Kasumi-1 (cell line): ENCODE measurements at places on chromosomes 5 and 9.

- no peak for DNase-seq
Measured at GRCh38 chr5:24353611-24354010, 291.2 kb downstream of the CDH10 start.

- DNase-seq, result no peak
Measured at GRCh38 chr5:138606378-138607064, 31.3 kb upstream of the HSPA9 start.

GRCh38 chr5:151125421-151125820, 32.2 kb downstream of the ANXA6 start:
- DNase-seq, result peak; percentile 27

GRCh38 chr9:100466829-100467221, 6.1 kb upstream of the TMEFF1 start:
- no peak for DNase-seq

DNA sequence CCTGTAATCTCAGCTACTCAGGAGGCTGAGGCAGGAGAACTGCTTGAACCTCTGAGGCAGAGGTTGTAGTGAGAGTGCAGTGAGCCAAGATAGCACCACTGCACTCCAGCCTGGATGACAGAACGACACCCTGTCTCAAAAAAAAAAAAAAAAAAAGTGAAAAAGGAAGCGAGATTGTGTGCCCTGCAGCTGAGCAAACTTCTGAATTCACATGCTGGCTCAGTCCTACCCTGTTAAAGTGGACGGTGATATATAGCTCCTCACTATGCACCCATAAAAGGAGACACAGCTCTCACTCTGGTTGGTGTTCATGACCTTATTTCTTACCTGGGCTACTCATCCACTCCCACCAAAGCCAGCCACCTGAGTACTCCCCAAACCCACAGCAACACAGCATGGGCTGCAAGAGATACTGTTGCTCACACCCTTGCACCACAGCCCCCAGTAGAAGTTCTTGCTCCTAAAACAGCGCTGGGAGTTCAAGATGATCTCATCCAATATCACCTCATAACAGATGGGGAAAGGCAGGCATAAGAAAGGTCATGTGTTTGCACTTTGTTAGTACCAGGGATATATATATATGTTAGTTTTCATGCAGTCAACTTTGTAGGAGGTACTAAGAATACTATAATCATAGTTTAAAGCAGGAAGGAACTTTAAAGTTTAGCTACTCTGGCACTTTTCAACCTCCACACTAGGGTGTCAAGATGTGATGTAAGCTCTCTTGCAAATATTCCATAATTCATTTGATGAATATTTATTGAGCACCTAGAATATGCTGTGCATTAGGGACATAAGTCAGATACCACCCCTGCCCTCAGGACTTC, 4.0 kb downstream of the TTLL11 start:
- no peak for DNase-seq

DNA sequence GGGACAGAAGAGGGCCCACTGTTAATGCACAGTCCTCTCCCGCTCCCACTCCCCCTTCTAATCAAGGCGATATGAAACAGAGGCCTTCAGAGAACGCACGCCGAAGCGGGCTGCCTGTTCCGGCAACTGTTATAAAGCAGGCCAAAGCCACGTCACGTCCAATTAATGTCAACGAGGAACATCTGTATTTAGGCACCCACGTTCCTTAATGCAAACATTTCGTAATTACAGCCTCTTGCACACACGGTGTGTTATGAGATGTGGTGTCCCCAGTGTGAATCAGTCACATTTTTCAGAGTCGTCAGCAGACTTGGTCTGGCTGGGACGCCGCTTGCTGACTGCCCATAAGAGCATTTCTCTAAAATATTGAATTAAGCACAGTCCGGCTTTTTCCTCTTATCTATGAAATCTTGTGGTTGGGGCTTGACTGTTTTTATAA, 339.0 kb downstream of the NSG2 start:
- DNase-seq, result no peak

DNA sequence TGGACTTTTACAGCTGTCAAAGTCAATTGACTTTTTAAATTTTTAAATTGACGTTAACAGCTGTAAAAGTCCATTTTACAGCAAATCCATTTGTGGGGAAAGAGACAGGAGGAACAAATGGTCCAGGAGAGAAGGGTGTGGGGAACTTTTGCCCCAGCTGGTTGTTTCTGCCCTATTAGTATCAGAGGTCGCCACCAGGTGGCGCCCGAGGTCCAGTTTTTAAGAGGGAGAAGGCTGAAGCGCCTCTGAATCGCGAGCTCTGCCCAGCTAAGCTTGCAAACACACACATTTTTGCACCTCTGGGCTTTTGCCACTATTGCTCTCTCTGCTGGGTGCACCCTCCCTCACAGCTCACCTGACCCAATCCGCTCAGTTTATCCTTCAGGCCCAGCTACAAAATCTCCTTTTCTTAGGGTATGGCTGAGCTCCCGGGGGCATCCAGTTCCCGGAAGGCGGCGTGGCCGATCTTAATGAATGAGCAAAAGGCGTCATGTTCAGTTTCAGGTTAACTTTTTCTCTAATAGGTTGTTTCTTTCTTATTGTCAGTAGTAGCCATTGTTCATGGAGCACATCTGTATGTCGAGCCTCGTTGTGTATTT, 6.3 kb upstream of the TTLL11 start:
- DNase-seq, result peak; percentile 80

- DNase-seq, result no peak
Measured at GRCh38 chr5:141559461-141559860, 59.3 kb downstream of the DIAPH1 start.

DNA sequence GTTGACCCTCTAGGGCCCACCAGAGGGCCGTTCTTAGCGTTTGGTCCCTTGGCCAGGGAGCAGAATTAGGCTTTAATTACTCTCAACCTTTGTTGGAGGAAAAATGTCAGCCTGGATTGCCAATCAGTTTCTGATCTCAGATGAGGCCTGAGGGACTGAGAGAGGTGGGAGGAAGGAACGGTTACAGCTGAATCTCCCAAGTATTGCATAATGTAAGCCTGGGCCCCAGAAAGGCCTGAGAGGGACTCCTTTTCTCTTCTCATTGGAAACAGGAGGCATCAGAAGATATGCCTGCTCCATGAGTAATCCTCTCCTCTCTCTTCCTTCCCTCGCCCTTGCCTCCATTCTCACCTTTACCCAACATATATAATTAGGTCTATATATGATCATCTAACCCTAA, 105.7 kb downstream of the INSYN2B start:
- DNase-seq, result no peak

DNA sequence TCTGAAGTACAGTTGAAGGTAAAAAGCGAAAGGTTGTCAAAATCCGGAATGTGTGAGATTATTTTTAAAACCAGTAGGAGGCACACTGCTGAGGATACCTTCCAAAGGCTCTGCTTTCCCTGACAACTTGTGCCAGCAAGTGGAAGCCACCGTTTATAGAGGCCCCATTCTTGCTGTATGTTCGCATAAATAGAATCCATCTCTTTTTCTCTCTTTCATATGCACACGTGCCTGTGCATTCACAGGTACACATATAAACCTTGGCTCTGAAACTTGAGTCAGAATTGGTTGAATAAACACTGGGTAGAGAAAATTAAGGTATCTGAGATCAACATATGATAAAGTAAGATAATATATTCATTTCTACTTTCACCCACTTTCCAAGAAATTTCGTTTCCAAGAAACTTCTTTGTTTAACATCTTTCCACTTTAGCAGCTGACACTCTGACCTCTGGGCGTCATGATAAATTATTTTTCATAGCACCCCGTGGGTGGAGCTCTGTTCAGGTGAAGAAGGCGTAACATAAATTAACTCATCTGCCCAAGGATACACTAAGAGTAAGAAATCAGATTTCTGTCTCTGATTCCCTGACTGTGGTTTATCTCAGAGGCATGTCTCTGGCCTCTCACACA, 63.7 kb upstream of the RICTOR start:
- DNase-seq, result peak; percentile 10

DNA sequence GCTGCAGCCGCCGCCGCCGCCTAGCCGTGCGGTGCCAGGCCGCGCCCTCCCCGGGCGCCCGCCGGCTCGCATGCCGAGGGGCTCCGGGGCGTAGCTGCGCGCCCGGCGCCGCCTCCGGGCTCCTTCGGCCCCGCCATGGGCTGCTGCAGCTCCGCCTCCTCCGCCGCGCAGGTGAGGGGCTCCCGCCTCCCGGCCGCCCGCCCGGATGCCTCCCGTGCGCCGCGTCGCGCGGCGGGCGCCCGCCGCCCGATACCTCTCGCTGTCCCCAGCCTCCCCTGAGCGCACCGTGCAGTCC, 230 bp downstream of the SLC44A1 start:
- DNase-seq, result no peak

DNA sequence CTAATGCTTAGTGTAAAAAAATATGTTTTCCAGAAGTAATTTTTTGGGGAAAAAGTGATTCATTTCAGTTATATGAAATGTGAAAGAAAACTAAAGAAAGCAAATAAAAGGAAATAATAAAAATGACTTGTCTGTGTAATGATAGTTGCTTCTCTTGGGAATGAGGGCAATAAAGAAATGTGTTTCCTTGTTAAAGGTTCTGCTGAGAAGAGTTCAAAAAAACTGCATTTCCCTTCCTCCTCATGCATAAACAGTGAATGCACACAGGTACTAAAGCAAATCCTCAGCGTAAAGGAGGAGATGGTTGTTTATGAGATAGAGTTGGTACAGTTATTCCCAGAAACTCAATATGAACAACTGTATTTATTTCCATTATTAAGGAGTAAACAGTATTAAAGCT, 307.6 kb downstream of the GLIS3 start:
- DNase-seq, result no peak

DNA sequence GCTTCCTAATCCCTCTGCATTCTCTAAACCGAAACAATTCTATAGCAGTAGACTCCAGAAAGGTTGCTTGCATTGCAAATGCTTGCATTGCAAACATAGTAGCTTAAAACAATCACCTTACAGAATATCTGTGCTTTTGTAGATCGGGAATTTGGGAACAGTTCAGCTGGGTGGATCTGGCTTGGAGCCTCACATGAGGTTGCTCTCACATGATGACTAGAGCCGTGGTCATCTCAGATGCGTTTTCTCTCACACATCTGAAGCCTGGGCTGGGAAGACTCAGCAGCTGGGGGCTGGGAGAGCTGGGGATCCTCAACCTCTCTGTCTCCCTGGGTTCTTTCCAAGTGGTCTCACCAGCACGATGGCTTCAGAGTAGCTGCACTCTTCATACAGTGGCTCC, 127.8 kb downstream of the MSX2 start:
- DNase-seq, result no peak

DNA sequence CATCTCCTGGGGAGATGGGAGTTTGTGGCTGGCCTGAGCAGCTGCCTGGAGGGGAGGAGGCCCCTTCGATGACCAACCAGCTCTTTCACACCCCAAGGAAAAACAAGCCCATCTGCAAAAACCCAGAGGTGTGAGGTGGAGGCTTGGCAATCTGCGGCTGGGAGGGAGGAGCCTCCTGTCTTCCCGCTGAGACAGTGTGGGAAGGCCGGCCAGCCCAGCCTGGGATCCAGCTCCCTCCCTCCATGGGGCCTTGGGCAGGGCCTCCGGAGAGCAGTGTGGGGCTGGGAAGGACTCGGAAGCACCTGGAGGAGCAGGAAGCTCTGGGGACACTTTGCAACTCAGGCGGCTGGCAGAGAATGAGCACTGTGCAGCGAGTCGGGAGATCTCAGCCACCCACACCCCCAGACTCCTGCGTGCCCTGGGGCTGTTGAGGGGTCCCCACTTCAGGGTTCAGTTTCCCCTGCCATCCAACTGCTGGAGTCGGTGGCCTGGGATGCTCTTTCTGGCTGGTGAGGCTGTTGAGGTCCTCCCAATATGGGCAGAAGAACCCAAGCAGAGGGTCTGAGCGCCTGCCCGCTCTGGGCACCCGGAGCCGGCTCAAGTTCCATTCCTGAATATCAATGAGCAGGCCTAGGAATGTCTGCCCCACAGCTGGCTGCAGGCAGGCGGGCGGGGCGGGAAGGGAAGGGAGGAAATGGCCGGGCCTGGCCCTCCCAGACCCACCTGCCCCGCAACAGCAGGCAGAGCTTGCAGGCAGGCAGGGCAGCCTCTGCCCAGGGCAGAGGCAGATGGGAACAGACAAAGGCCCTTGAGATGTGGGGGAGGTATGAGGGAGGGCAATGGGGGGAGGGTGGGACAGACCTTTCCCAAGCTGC, 101.1 kb downstream of the FGF18 start:
- no peak for DNase-seq

DNA sequence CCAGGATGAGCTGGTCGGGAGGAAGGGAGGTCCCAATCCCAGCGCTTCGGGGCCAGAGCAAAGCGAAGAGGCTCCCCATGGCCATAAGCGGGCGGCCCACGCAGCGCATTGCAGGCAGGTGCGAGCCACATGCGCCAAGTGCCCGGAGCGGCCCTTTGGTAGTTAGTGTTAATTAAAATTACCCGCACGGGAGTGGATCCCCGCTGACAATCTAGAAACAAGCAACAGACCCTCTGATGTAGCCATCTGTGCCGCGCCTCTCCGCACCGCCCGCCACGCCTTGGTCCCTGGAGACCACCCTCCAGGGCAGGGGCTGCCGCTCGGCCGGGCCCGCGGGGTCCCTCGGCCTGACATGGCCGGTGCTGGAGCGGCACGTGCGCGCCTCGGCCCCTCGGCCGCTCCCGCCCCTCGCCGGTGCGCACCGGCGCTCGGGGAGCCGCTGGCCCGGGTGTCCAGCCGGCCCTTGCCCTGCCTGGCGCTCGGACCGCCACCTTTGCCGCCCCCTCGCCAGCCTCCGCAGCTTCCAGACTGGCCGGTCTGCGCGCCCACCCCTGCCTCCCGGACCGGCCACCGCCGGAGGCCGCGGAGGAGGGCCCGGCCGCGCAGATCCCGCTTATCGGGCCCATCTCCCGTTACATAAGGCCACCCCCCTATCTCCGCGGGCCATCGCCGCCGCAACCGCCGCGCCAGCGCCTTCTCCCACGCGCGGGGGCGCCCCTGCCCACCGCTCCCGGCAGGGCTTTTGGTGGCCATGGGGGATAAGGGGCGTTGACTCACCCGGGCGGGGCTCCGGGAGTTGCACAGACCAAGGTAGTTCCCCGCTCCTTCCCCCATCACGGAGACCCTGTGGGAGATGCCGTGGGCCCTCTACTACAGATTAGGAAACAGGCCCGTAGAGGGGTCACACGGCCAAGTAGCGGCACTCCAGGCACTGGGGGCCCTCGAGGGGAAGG, 1.9 kb upstream of the IL13 start:
- DNase-seq, result no peak

DNA sequence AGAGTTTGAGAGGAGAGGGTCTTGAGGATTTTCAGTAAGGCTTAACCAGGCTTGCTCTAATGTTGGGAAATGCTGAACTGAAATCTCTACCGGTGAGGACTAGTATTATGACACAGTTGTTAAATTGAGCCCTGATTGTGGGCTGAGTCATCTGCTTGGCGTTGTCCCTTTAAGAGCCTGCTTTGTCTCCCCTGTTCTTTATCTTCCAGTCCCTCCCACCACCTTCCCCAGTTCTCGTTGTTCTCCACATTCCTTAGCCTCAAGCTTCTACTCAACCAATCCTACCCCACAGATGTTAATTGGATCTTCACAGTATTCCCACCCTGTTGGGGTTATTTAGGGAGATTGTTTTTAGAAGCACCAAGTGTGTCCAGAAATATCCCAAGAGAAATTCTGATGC, 57.6 kb downstream of the ANKRD55 start:
- peak; percentile 11 for DNase-seq

DNA sequence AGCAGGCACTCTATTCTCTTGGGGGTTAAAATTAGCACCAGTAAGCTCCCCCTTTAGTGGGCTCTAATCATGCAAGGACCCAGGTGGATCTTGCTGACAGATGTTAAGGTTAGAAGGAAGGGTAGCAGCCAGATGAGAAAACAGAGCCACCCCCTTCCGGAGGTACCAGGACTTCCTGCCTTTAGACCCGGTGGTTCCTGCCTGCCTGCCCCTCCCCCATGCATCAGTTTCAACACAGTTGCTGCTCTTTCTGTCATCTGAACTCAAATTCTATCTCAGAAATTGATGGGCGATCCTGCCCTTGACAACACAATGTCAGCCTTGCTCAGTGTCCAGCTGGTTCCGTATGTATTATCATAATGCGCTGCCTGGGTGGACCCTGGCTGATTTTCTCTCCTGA, 287.3 kb downstream of the EBF1 start:
- peak; percentile 1 for DNase-seq
